Activated CD4-positive, alpha-beta T cell treated with anti-CD3 and anti-CD28 coated beads, Interleukin-2, amount 10 ng/mL, durations not matched to agents 24 days and 14 days (primary cell): ENCODE measurements at places on chromosomes 3 and 15. TPM values are rescaled to one million over a fixed set of nuclear protein-coding genes. Genes with fewer than 3 reads are reported as not detected.

DNA sequence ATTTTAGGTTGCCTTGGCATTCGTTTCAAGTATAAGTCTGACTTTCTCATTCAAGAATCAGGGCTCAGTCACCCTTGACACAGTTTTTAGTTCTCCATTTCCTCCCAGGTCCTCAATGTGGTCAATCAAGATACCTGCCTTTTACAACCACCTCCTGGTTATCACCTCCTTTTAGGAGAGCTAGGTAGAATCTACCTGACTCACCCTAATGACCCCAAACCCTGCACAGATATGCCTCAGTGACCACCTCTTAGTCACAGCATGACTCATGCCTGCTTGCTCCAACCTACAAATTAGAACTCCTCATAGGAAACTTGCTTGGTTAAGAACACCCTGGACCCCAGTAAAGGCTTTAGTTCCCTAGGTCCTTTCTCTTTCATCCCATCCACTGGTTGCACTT lies 22.5 kb downstream of the DMXL2 start:
- DNase-seq = no peak

DNA sequence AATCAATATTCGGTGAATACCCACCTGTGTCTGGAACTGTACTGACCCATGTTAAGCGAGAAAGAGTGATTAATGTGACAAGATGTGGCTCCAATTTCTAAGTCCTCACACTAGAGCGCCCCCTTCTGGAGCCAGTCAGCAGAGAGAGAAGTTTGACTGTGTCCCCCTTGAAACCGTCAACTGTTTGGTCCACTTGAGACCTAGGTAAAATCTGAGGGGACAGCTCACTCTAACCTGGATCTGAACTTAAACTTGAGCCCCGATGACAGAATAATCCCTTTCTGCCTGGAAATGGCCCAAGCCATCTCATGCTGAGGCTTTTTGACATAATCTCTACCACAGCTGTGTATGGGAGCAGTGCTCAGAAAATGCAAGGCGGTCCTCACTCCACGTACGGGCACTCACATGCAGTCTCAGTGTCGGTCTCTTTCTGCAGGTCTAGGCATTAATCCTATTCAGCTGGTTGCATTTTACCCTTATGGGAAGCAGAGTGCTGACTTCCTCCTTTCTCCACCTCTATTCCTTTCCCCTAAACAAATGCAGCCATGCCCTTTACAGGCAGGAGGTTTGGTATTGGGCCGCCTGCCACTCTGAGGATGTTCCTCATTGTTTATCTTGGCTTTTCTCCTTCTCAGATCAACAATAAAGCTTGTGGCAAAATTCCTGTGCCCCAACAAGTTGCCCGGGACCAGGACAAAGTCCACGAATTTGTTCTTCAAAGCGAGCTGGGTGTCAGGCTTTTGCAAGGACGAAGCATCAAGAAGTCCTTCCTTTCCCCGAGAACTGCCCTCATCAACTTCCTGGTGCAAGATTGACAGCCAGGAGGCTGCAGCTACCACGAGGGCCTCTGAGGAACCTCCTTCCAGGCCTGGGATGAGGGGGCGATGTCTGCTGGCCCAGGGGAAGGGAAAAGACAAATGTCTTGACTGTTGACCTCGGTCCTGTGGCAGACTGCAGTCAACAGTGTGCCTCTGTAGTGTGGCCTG lies 47.5 kb upstream of the LIMD1 start:
- peak; percentile 74 for DNase-seq

GRCh38 chr15:52421029-52421428 lies 107.7 kb downstream of the MYO5A start:
- DNase-seq = no peak

DNA sequence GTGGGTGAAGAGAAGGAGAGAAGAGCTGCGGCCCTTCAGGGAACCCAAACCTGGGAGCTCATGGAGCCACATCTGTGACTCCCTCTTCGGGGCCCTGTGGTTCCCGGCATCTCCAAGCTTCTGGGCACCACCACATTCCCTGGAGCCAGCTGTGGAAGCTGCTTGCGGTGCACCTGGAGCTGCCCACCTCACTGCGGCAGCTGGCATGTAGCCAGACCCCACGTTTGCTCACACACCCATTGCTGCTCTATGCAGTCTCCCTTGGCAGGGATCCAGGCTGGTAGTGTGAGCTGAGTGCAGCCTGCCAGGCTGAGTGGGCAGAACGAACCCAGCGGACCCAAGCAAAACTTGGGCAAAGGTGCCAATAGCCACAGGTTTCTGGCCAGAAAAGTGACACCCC lies 16.8 kb upstream of the PLA2G4E start:
- DNase-seq = no peak

GRCh38 chr15:80191897-80192595 lies 39.2 kb downstream of the FAH start:
- no peak for DNase-seq

DNA sequence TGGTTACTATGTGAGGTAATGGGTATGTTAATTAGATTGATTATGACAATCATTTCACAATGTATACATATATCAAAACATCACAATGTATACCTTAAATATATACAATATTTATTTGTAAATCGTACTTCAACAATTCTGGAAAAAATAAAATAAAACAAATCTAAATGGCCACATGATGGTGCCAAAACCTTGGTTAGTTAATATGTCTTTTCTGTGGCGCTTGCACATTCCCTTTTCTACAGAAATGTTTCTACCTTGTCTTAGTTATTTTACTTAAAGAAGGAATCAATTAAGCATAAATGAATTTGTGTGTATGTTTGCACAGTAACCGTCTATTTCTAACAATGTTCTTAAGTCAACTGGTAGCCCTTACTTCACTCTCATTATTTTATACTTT lies 53.4 kb downstream of the OXSM start:
- DNase-seq = no peak

- no peak for DNase-seq
These were observed 78.3 kb upstream of the ZPLD1 start for GRCh38 chr3:102356506-102356905.

GRCh38 chr3:141308588-141309218 lies 59.6 kb upstream of the ZBTB38 start:
- no peak for DNase-seq

GRCh38 chr15:82122746-82123400 lies 77.1 kb upstream of the MEX3B start:
- DNase-seq = no peak

DNA sequence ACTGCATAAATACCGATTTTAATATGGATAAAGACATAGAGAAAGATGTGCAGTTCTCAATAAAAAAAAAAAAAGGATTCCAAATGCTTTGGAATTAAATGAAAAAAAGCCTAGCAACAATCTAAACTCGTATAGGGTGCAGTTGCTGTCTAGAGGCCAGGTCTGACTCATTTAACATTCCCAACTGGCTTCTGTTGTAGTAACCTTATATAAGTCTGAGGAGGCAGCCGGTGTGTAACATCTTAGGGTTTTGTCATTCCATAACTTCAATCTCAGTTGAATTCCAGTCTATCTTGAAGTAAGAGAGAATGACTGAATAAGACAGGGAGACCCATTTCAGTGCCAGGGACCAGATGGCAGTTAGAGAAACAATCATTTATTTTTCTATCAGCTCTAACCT lies 6.5 kb downstream of the PDCD10 start:
- DNase-seq = no peak

- no peak for DNase-seq
These were observed 41.3 kb downstream of the GLDN start for GRCh38 chr15:51382787-51383186.

- DNase-seq = no peak
These were observed 62.1 kb downstream of the SLC49A4 start for GRCh38 chr3:122857019-122857418.

GRCh38 chr3:27712136-27713077 lies 9.7 kb downstream of the EOMES start:
- DNase-seq = peak; percentile 94

DNA sequence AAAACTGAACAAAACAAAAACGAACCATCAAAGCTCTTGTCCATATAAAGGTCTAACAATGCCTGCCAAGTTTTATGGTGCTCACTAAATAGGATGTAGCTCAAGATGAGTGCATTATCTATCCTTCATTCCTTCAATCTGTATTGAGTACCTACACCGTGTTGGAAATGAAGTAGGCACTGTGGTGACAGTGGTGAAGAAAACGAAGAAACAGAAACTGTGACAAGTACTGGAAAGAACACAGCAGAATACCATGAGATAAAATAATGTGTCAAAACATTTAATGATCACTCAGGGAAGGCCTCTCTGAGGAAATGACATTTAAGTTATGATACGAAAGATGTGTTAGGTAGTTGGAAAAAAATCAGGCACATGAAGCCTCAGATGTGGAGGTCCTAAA lies 36.2 kb downstream of the CBLB start:
- peak; percentile 70 for DNase-seq

DNA sequence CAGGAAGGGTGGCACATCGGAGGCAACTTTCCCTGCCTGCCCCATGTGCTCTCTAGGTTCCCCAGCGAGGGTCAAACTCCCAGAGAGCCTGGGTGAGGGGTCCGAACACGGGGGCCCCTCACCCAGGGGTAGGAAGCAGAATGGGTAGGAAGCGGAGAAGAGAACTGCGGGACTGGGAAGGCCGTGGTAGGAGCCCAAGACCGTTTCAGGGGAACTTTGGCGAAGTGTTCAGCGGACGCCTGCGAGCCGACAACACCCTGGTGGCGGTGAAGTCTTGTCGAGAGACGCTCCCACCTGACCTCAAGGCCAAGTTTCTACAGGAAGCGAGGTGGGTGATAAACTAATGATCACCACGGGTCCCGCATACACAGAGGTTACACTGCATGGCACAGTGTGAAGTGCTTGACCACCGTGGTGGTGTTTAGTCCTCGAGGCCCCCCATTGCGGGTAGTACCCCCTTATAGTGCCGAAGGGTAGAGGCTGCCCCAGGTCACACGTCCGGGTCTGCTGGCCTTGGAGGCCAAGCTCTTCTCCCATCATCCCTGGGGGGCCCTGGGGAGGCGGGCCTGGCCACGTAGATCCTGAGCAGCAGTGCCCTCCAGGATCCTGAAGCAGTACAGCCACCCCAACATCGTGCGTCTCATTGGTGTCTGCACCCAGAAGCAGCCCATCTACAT lies 8.3 kb downstream of the FES start:
- no peak for DNase-seq

DNA sequence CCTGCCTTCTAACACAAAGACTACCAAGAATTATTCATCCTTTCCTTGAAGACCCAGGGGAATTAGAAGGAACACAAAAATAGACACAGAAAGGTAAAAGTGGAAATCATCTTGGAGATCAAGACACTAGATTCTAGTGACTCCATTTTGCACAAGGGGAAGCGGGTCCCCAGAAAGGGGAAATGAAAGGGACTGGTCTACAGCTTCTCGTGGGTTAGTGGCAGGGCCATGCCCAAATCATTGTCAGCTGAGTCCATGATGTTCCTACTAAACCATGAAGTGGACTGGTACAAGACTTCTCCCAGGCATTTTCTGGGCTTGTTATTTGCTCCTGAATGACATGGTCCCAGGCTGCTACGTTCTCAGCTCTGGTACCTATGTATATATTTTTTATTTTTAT lies 230.7 kb upstream of the TPRG1 start:
- no peak for DNase-seq

DNA sequence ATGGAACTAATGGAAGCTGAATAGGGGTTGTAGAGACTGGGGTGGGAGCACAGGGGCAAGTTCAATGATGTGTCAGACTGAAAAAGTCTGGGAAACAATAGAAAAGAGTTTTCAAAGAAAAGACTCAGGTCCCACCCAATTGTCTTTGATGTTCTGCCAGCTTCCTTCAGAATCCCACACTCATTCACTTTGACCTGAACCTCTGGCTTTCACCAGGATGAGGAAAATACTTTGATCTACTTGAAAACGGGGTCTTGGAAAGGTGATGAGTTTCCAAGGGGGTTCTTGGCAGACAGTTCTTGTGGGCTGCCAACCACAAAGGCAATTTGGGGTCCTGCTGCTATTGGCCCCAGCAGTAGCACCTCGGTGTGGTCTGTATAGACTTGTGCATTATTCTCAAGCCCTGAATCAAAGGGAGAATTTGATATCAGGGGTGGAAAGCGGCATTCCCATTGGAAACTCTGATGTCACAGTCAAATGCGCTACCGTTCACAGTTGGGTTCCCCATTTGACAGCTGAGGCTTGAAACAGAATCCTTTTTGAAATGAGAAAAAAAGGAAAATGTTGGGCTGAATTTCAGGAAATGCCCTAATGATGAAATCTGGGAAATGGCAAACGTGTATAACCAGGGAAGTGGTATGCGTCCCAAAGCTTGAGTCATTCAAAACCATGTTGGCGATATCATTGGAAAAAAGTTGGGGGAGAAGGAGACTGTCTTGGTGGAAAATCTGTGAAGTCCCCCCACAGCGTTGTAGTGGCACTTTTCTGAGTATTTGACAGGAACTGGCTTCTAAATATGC lies 229.2 kb upstream of the LRTM1 start:
- DNase-seq = no peak

DNA sequence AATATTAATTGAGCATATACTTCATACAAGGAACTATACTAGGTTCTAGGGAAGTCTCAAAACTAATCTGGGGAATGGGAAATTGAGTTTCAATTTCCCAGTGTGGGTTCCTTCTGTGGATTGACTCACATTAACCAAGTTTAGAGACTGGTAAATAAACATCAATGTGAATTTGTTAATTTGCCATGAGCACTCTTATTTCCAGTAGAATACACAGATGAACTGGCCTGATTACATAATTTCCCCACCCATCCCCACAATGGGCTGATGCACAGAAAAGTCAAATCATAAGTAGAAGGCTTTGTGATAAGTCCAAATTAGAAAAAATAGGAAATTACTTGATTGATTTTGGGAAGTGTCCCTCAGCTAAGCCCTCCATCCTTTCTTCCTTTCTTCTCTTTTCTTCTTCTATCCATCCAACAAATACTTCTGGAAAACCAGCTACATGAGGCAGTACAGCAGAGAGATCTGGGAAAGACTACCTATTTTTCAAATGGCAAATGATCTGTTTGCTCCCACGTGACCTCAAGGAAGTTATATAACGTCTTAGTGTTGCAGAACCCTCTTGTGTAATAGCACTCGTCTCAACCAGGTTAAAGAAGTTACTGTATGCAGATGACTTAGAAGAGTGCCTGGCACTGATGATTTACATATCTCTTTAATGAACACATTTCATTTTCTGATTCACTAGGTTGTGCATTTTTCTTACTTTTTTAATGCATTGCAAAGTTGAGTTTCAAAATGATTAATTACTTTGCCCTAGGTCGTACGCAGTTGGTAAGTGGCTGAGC lies 312.3 kb downstream of the SV2B start:
- DNase-seq = no peak

DNA sequence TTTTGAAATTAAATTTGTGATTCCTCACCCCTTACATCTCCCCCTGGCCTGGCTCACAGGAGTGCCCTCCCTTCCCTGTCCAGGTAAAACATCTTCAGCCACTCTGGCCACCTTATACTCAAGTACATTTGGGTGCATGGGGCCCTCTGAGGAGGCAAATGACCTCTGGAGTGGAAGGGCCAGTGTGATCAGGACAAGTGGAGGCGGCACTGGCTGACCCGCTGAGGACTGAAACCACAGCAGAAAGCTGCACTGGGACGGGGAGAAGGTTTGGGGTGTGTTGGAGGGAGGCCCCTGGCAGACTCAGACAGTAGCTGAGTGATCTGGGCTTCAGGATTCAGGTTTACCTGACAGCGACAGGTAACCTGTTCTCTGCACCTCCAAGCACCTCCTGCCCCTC lies 24.2 kb downstream of the HES1 start:
- no peak for DNase-seq

Gene GPR176
- total RNA-seq = 0.14 and 0.33 TPM in 2 replicates

Gene PFN2
- total RNA-seq = 0.62 and 0.82 TPM in 2 replicates

Gene CHRM5
- not detected in 2 replicates for total RNA-seq

Gene NUP210
- 164 and 169 TPM in 2 replicates for total RNA-seq

Gene MAGEL2
- total RNA-seq = not detected in 2 replicates

Gene DUOX1
- 0.02 and 0.14 TPM in 2 replicates for total RNA-seq

Gene KBTBD13
- total RNA-seq = not detected in 2 replicates

Gene AMOTL2
- not detected in 2 replicates for total RNA-seq

Gene GPR62
- not detected in 2 replicates for total RNA-seq

Gene CCR3
- not detected in 2 replicates for total RNA-seq

Gene TF
- total RNA-seq = 0.02 and 0.26 TPM in 2 replicates

Gene VPS33B
- 18.9 and 19.5 TPM in 2 replicates for total RNA-seq
